ENCODE measurements at places on chromosomes 7 and 10. TPM values are rescaled to one million over a fixed set of nuclear protein-coding genes. Genes with fewer than 3 reads are reported as not detected.

Gene IL15RA
- 14.7 TPM for total RNA-seq

Gene LRMDA
- not detected for total RNA-seq

Gene CLRN3
- total RNA-seq = not detected

Gene CDK1
- total RNA-seq = 1.6 TPM

Gene PSD
- 5.4 TPM for total RNA-seq

Gene HYCC1
- 19.6 TPM for total RNA-seq

Gene OR2A1
- not detected for total RNA-seq

Gene CALCR
- not detected for total RNA-seq

Gene C10orf90
- total RNA-seq = not detected

Gene FAM20C
- total RNA-seq = 7.8 TPM

Gene COBL
- not detected for total RNA-seq

Gene ARHGEF5
- 9.0 TPM for total RNA-seq

Gene ZNF488
- not detected for total RNA-seq

Gene HOGA1
- not detected for total RNA-seq

- DNase-seq = no peak
These were observed 36.8 kb upstream of the INPP5F start for GRCh38 chr10:119689016-119689580.

- DNase-seq = no peak
These were observed 706 bp downstream of the BUB3 start for GRCh38 chr10:123154711-123155505.

DNA sequence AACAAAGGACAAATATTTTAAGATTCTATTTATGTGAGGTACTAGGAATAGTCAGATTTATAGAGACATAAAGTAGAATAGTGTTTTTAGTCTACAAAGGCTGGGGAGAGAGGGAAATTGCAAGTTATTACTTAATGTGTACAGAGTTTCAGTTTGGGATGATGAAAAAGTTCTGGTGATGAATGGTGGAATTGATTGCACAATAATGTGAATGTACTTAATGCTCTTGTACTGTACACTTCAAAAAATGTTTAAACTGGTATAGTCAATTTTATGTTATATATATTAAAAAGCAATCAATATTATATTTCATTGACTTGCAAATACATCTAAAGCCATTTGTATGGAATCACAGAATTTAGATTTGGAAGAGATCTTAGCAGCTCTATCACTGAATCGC lies 213.4 kb downstream of the PPP1R3A start:
- no peak for DNase-seq

- DNase-seq = peak; percentile 26
These were observed 138.0 kb upstream of the MTPN start for GRCh38 chr7:136114966-136115762.

GRCh38 chr7:23709081-23709750 lies 803 bp upstream of the STK31 start:
- DNase-seq = no peak

DNA sequence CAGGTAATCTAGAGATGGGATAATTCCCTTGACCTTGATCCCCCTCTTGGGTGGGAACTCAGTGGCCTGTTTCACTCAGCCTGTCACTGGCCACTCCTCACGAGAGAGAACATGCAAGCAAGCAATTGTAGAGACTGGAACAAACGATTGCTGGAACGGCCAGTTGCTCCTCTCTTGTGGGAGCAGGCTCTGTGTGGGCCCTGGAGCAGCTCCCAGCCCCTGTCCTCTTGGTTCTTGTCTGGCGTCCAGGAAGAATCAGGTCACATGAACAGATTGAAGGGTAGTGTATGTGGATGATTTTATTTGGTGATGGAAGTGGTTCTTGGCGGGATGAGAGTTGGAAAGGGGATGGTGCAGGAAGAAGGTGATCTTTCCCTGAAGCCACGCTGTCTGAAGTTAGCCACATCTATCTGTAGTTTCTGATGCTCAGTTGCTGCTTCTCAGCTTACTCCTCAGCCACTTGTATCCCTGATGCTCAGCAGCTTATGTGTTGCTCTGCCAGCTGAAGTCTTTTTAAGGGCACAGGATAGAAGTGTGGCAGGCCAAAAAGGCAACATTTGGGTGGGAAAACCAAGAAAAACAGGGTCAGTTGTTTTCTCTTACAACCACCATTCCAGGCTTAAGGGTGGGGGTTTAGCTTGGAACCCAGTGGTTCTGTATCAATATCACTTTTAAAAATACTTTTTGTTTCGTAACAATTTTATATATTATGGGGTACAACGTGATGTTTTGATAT lies 15.9 kb downstream of the RNF133 start:
- DNase-seq = no peak

DNA sequence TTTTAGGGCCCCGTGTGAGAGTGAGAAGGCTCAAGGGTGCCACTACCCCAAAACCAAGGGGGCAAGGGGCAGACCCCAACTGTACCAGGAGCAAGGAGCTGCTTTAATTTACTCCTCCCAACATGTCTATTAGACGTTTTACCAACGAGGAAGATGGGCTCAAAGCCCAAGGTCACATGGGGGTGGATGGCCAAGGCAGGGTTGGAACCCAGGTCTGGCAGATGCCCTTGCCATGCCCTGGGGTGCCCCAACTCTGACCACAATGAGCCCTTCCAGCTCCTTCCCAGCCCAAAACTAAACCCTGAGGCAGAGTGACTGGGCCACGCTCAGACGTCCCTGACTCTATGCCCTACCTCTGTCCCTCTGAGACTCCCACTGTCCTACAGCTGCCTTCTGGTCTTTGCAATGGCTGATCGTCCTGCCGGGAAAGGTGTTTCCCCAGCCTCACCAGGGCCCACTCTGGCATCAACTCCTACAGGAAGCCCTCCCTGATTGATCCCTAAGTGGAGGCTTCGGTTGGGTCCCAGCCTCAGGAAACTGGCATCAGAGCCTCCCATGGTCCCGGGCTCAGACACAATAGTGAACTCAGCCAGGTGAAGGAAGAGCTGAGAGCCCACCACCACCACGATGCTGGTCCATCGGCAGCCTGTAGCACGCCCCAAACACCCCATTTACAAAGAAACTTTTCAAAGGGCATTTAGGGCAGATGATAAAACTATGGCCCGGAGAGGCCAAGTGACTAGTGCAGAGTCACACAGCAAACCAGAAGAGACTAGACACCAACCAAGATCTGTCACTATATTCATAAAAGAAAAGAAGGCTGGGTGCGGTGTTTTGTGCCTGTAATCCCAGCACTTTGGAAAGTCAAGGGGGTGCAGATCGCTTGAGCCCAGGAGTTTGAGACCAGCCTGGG lies 60.2 kb upstream of the MYL10 start:
- DNase-seq = no peak

- DNase-seq = peak; percentile 10
These were observed 991 bp downstream of the SEMA4G start for GRCh38 chr10:100970076-100970913.

GRCh38 chr10:54961040-54961439 lies 160.0 kb upstream of the PCDH15 start:
- DNase-seq = no peak

- DNase-seq = no peak
These were observed 67.6 kb downstream of the CUBN start for GRCh38 chr10:17062009-17062408.

- DNase-seq = no peak
These were observed 60.4 kb upstream of the KCNIP2 start for GRCh38 chr10:101903827-101904550.

GRCh38 chr7:149869867-149870266 lies 3.9 kb upstream of the ATP6V0E2 start:
- peak; percentile 68 for DNase-seq

DNA sequence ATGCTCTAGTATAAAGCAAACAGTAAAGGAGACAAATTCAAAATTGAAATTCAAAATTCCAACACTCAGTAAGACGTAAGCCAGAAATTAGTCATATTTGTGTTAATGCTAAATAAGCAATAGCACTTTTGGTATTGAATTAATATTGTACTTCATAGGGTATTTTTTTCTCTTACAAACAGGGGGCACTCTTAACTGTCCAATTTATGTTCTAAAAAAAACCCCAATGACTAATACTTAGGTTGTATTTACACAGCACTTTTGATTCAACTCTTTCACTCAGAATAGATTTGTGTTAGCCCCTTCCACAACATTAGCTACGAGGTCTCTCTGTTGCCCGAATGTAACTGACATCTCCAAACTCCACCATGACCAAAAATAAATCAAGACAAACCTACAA lies 284.9 kb upstream of the COBL start:
- no peak for DNase-seq

DNA sequence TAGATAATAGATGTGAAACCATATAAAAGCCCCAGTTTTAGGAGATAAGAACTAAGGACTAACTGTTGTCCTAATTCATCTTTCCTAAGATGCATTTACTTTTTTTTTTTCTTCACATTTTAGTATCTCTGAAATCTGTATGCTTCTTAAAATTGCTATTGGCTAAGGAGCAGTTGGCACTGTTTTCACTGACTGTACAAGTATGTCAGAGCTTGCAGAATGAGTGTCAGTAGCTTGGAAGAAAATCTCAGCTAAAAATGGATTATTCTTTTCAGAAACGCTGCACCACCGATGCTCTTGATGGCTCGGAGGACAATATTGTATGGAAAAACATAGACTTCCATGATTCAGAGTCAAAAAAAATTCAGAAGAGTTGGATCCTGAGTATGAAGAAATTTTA lies 91.1 kb upstream of the DNAJB12 start:
- no peak for DNase-seq

GRCh38 chr7:124251636-124252035 lies 218.8 kb upstream of the TMEM229A start:
- DNase-seq = no peak

DNA sequence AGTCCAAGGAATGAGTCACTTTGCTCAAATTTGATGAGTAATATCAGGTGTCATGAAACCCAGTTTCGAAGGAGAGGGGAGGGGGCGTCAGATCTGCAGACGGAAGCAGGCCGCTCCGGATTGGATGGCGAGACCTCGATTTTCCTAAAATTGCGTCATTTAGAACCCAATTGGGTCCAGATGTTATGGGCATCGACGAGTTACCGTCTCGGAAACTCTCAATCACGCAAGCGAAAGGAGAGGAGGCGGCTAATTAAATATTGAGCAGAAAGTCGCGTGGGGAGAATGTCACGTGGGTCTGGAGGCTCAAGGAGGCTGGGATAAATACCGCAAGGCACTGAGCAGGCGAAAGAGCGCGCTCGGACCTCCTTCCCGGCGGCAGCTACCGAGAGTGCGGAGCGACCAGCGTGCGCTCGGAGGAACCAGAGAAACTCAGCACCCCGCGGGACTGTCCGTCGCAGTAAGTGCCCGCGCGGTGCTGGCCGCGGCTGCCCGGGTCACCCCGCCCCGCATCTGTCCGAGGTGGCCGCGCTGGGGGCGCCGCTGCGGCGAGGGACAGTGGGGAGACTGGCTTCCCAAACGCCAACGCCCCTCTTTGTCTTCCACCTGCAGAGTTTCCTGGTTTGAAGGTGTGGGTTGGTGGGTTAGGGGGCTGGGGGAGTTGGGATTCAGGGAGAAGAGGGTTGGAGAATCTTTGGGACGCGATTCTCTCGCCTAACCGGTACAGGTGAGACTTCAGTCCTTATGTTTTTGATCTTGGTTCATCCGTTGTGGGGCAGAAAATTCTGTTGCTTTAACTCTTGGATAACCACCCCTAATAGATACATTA lies at the start of gene TAC1:
TAC1 (plus strand) TSS at position 351 of the 829 bp plus-strand sequence. CDS start 527 bp downstream, outside the sequence.
- no peak for DNase-seq

DNA sequence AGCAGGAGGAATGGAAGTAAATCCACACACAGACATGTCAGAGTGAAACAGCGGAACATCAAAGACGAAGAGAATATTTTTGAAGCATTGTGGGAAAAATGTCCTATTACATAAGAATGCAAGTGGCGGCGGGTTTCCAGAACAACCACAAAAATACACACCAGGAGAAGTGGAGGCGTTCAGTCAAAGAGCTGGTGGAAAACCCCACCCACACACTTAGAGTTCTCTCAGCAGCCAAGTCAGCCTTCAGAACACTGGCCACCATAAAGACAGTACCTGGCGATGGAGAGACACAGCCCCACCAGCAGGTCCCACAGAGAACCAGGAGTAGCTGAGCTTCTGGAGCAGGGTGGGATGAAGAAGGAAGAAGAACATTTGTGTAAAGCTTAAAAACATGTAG lies 23.7 kb downstream of the NKX6-2 start:
- DNase-seq = no peak

DNA sequence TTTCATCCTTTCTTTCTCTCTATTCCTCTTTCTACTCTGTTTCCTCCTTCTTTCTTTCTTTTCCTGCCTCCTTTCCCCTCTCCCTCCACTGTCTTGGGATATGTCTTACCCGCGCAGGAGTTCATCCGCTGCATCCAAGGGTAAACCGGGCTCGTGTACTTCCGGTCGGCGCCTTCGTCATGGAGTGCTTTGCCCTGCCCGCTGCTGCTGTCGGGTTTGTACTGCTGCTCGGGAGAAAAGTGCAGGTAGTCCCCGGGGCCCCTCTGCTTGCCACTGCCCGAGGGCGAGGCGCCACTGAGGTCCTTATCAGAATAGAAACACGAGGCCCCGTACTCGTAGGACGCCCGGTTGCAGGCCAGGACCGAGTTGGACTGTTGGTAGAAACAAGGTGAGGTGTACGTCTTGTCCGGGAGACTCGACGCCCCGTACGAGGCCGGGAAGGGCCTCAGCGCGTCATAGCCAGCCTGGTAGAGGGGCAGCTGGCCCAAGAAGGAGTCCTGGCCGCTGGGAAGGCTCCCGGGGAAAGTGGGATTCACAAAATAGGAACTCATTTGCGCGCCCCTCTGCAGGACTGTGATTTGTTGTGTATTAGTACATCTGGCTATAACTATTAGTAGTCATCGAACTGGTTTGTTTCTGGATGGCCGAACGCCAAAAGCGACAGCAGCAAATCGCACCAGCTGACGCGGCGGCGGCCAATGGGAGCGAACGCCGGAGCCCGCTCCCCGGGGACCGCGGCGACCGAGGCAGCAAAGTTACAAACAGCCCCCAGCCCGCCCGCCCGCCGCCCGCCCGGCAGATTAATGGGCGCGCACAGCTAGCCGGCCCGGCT lies at the start of gene HOXA6:
HOXA6 (minus strand) TSS at position 576 of the 832 bp plus-strand sequence; CDS start at position 551, 25 bp downstream.
- DNase-seq = no peak

- peak; percentile 6 for DNase-seq
These were observed 74.1 kb downstream of the NRBF2 start for GRCh38 chr10:63206997-63207811.

- no peak for DNase-seq
These were observed 41.2 kb downstream of the COL13A1 start for GRCh38 chr10:69842882-69843281.

DNA sequence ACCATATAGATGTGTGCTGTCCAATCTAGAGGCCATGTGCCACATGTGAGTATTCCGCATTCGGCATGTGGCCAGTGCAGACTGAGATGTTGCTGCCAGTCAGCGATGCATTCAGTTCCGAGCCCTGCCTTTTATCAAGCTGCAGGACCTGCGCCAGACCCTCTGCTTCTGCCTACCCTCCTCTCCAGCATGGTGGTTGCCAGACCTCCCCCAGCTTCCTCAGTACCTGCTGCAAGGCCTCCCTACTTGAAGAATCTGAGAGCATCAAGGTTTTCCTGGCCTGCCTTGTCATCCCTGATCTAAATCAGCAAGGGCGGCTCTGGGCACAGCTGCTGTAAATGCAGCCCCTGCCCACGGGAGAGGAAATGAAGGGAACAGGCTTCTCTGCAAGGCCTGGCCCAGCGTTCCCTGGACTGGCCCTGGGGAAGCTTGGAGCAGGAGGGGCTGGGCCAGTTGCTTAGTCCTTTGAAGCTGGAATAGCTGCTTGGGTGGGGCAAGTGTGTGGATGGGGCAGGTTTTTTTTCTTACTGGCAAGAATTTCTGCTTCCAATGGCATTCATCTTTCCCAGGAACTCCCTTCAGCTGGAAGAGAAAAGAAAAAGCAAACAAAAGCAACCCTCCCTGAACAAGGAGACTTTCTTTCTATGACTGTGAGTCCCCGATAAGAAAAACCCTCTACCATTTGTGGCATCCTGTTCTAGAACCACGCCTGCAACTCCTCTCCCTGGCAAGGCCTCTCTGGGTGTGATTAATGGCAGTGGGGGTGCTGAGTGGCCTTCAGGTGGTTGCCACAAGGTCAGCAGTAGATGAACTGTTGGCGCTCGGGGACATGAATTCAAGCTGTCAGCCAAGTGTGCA lies 93.0 kb downstream of the NHLRC2 start:
- no peak for DNase-seq

Measured in CD4-positive, alpha-beta memory T cell (primary cell).